ENCODE measurements at places on chromosomes 6 and 20.

DNA sequence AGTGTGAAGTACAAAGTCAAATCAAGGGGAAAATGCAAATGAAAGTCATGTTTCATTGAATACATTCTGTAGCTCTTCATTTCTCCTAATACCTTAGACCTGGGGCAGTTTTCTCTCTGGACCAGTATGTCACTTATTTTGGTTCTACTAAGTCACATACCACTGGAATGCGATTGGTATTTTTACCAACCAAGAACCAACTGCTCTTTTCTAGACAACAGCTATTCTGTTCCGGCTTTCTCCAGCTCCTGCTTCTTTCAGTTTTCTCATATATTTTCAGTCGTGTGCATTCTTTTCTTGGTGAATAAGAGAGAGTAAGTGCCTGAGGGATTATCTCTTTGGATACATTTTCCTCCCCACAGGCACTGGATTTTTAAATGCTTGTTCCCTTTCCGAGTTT is 39.2 kb upstream of the SPACA1 start:
- no peak for DNase-seq

- DNase-seq = no peak
Measured at GRCh38 chr20:45545754-45546453, 1.3 kb downstream of the EPPIN start.

- no peak for DNase-seq
Measured at GRCh38 chr20:33012327-33013189, 5.1 kb downstream of the BPIFB2 start.

- no peak for DNase-seq
Measured at GRCh38 chr20:47117773-47118172, 223.1 kb downstream of the EYA2 start.

DNA sequence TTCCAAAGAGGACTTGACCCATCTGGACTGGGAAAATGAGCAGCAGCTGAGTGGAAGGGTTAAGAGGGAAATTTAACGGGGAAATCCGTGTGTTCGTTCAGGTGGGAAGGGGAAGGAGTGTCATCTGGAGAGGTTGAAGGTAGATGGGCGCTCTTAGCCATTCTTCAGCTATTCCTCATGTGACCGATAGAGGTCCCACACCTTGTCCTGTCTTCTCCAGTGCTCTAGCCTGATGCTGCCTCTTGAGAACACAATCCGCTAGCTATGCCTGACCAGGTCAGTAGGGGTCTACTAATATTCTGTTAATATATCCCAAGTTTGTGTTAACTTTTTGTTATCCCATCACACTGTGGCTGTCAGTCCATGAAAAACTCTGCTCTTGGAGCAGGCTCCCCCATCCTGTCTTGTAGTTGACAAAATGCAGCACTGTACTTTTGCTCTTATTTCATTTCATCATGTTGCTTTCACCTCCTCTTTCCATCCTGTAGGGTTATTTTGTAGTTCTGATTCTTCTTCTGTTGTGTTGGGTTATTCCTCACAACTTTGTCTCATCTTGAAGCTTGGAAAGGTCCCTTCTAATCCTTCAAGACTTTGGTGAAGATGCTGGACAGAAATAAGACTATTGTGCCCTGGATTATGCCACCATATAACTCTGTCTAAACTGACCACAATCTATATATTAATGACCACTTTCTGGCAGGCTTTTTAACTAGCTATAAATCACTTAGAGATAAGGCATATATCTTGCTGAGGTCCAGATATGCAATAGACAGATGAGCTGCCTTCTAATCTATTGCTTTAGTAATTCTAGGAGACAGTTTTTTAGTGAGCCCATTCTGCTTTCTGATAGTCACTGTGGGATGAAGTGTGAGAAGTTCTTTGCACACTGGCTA is 123.4 kb upstream of the SUPT3H start:
- no peak for DNase-seq

DNA sequence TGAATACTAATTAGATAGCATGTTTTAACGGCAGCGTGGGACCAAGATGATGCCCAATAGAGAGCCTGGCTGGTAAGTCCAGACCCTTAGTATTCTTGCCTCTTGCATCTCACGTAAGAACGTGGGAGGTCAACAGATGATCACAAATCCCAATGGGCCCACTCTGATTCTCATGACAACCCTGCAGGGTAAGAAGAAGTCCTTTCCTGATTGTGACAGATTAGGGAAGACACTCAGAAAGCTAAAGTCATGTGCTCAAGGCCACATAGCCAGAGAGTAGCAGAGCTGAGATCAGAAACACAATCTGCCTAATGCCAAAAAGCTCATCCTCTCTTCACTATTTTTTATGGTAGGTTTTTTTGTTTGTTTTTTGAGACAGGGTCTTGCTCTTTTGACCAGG is 103.8 kb downstream of the RALGAPA2 start:
- DNase-seq = no peak

DNA sequence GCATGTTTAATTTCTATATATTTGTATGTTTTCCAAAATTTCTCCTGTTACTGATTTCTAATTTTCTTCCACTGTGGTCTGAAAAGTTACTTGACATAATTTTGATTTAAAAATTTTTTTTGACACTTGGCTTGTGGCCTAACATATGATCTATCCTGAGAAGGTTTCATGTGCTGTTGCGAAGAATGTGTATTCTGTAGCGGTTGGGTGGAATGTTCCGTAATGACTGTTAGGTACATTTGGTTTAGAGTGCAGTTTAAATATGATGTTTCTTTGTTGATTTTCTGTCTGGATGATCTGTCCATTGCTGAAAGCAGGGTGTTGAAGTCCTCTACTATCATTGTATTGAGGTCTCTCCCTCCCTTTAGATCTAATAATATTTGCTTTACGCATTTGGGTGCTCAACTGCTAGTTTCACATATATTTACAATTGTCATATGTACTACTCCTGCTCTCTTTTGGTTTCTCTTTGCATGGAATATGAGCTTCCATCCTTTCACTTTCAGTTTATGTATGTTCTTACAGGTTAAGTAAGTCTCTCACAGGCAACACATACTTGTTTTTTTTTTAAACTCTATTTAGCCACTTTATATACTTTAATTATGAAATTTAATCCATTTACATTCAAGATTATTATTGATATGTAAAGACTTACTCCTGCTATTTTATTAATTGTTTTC is 19.5 kb upstream of the EDN1 start:
- DNase-seq = no peak

GRCh38 chr6:141783585-141783984 is 349.1 kb upstream of the GJE1 start:
- DNase-seq = no peak

- no peak for DNase-seq
Measured at GRCh38 chr20:36094497-36094896, 60.0 kb upstream of the EPB41L1 start.

GRCh38 chr6:166957087-166957804 is 896 bp upstream of the RNASET2 start:
- DNase-seq = no peak

DNA sequence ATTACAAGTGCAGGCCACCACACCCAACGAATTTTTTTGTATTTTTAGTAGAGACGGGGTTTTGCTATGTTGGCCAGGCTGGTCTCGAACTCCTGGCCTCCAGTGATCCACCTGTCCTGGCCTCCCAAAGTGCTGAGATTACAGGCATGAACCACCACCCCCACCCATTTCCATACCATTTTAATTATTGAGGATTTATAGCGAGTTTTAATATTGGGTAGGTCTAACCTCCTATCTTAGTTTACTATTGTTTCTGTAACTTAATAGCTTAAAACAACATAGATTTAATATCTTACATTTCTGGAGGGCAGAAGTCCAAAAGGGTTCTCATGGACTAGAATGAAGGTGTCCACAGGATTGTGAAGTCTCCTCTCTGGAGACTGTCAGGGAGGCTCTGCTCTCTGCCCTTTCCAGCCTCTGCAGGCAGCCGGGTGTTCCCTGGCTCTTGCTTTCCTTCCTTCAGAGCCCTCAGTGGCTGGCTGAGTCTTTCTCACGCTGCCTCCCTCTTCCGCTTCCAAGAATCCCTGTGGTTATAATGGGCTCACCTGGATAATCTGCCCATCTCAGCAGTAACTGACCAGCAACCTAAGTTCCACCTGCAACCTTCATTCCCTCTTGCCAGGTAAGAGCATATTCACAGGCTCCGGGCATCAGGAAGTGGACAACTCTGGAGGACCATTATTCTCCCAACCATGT is 18.6 kb upstream of the BCAS4 start:
- no peak for DNase-seq

DNA sequence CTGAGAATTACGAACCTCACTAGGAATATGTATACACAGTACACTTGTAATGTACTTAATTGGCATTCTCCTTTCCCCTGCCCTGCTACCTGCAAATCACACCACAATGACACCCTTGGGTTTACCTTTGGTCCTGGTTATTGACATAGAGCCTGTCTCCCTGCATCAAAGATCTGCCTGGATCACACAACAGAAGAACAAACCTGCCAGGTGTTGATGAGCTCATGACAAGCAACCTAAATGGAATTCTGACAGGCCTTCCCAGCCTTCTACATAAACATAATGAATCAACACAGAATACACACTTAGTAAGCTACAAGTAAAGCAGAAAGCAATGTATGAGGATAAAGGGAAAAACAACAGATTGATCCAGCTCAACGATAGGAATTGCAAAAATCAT is 95.6 kb downstream of the HDGFL1 start:
- no peak for DNase-seq

DNA sequence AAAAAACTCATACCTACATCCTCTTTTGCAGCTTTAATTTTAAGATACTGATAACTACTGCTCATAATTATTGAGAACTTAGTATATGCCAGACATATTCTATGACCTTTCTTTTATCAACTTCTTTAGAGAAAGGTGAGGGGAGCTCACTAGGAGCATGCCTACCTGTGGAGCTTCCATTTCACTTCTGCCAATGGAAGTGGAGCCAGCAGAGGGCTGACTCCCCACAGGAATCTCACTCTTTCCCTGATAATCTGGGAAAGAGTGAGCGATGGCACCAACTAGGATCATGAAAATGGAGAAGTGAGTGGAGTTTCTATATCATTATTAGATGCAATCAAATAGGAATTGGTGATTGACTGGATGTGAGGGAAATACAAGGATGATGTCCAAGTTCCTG is 484.9 kb downstream of the LMBRD1 start:
- DNase-seq = no peak

- DNase-seq = no peak
Measured at GRCh38 chr6:8780653-8781052, 345.3 kb upstream of the SLC35B3 start.

DNA sequence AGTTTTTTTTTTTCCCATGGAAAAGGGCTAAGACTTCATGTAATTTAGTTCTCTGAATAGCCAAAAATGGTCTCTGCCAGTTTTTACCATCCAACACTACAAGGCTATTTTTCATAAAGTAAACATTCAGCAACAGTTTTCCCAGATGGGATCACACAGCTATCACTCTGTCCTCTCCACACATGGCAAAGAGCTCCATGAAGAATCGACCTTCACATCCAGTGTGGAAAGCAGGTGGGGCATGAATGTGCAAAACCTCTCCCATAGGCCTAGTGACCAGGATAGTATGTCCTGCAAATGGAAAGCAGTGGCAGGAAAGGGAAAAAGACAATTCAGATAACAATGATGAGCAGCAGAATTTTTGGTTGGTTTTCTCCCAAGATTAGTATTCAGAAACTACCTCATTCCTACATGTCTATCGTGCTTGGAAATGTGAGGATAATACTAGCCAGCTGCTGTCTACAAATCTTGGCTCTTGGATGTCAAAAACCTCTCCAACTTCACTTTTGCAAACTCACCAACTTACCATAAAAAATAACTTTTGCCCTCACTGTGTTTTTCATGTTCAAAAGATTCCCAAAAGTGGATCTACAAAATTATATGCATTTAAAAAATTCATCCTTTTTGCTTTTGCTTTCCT is 159.7 kb upstream of the MCHR2 start:
- DNase-seq = no peak

- no peak for DNase-seq
Measured at GRCh38 chr20:8039042-8039441, 19.5 kb upstream of the TMX4 start.

DNA sequence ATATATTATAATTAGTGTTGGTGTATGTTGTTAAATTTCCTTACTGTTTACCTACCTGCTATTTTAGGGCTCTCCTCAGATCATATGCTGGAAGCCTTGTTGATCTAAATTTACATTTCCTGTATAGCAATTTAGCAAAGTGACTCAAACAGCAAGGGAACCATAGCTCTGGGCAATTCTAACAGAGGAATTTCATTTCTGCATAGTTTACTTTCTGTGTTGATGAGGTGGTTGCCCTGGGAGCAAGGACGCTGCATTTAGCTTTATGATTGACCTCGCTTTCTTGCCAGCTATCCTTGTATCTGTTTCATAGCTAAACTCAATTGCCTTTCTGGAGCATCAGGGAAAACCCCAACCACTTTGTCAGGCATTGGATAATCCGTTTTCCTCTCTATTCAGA is 810.8 kb downstream of the GRIK2 start:
- no peak for DNase-seq

DNA sequence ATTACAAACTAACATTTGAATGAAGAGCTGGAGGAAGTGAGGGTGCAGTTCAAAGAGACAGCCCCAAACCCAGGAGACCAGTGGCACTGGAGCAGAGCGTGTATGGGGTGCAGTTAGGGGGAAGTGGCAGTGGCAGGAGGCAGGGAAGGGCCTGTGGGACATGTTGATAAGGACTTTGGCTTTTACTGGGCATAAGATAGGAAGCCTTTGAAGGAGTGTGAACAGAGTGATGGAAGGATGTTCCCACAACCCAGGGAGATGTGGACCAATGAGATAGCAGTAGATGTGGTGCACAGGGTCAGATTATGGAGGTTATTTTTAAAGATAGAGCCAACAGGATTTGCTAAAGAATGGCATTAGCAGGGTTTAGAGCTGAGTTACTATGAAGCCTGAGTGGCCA is 56.4 kb downstream of the AIG1 start:
- DNase-seq = no peak

DNA sequence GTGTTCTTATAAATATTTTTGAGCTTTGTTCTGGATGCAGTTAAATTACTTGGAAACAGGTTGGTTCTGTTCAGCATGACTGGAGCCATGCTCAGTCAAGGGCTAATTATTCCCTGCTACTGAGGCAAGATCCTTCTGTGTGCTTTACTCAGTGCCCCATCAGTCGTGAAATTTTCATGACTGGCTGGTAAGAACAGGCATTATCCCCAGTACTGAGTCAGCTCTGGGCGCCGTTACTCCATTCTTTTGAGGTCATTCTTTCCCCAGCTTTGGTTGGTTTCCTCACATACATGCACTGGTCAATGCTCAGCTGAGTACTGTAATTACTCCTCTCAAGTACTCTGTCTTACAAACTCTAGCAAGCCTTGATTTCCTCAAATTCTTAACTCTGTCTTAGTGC is 71.3 kb downstream of the CDKAL1 start:
- no peak for DNase-seq

- no peak for DNase-seq
Measured at GRCh38 chr20:14335052-14335451, 2.4 kb downstream of the FLRT3 start.

DNA sequence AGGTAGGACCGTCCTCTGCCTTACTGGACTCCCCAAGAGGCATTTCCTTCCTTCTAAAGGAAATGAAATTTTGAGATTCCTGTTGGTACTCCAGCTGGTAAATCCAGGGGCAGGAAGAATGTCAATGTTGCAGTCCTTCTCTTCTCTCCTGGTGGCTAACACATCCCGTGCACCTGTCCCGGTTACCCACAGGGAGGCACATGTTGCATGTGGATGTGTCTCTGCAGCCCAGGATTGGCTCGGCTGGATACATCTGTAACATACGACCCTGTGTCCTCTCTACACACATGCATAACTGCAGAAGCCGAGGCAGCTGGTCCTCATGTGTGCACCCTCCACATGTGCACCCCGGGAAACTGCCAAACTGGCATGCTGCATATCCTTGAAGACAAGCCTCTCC is 1.3 kb upstream of the LRFN2 start:
- no peak for DNase-seq

All from NCI-H1930 (cell line).